ENCODE measurements at places on chromosomes 1 and 21.

- DNase-seq: no peak
Measured at GRCh38 chr21:33824156-33824941, 91.3 kb downstream of the ATP5PO start.

GRCh38 chr1:220235462-220235861, 36.8 kb downstream of the RAB3GAP2 start:
- no peak for DNase-seq

DNA sequence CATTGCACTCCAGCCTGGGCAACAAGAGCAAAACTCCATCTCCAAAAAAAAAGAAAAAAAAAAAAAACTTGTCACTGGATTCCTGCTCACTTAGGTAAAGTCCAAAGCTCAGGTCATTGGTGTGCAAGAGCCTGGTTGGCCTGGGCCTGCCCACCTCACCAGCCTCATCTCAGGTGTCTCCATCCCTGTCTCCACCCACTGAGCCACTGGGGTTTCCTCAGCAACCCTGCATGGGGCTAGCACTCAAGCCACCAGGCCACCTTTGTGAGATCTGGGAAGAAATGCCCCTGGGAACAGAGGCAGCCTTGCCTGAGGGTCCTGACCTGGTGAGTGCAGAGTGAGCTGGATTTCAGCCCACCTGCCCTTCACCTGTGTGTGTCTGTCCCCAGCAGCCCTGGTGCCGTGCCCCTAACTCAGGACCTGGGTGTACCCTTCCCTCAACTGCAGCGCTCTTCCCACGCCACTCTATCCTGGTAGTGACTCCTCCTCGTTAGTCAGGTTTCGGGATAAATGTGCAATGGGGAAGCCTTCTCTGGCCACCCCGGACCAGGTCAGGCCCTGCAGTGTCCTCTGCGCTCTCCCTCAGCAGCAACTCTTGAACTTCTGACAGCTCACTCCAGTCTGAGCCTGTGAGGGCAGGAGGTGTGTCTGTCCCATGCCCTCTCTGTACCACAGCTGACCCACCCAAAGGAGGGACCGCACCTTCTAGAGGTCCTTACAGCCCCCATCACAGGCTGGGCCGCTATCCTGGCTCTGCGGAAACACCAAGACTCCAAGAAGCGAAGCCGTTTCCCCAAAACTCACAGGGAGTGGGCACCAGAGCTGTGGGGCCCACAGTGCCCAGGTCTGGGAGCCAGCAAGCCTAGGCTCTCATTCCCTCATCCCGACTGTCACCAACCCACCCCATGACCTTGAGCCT, 3.3 kb downstream of the PDZK1IP1 start:
- no peak for DNase-seq

GRCh38 chr1:64499011-64499410, 29.1 kb downstream of the CACHD1 start:
- DNase-seq: no peak

- DNase-seq: no peak
Measured at GRCh38 chr1:3814065-3814464, 17.8 kb upstream of the LRRC47 start.

All from stimulated activated naive CD4-positive, alpha-beta T cell (primary cell).